GF-D8 (cell line): ENCODE measurements at places on chromosomes 1 and 21.

DNA sequence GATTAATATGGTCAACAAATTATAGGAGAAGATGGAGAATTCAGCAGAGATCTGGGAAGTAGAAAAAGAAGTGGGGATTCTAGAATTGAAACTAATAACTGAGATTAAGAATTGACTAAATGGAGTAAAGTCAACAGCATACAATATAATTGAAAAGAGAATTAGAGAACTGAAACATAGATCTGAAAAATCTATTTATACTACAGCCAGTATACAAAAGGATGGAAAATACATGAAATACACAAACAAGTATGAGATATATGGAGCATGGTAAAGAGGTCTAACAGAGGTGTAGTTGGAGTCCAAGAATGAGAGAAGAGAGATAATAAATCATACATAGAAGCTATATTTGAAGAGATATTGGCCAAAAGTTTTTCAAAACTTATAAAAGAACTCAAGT, 235.2 kb downstream of the FGGY start:
- DNase-seq, result no peak

DNA sequence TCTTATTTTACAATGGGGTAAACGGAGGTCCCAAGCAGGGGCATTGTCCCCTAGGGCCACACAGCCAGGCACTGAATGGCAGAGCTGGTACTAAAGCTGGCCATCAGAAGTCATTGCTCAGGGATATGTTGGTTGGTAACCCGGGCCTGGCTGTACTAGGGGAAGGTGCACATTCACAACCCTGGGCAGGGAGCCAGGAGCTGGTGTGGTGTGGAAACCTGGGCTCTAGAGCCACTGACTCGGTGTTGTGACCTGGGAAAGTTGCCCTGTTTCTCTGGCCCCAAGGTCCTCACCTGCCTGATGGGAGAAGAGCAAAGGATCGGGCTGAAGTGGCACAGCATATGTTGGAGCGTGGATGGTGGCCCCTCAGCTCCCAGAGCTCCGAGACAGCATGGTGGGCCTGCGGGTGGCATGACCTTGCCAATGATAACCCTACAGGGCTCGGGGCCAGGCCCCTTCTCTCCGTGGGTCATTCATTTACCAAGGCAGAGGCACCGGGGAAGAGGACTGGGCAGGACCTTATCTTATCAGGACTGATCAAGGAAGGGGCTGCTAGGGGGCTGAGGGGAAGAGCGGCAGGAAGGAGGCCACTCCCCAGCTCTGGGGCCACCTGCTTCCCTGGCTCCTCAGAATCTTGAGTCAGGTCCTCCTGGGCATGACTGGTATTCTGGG, 274.1 kb downstream of the TRABD2B start:
- DNase-seq, result no peak

DNA sequence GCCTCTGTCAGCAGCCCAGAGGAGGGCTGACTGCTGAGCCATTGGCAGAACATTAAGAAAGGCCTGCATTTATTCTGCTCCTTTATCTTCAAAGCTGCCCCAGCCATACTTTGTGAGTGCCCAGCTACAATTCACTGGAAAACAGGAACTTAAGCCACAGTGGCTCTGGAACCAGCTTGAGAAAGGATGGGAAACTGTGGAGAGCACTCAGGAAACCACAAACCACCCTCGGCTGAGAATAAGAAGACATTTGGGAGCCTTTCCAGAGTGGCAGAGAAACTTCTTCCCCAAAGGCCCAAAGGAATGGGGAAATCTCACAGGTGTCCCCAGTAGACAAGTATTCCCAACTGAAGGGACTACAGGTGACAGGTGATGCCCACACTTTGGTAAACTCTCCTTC, 1.8 kb downstream of the LAMB3 start:
- DNase-seq, result peak; percentile 57

- DNase-seq, result no peak
Measured at GRCh38 chr21:36532769-36533467, 53.0 kb upstream of the CLDN14 start.

GRCh38 chr1:161153682-161154337, at the start of gene UFC1:
Gene UFC1 (plus strand): TSS chr1:161153978. CDS start chr1:161153998, 20 bp downstream.
- DNase-seq, result peak; percentile 75

- DNase-seq, result no peak
Measured at GRCh38 chr1:229778794-229779193, 152.7 kb downstream of the URB2 start.

- no peak for DNase-seq
Measured at GRCh38 chr1:226633541-226634165, 85.1 kb downstream of the STUM start.

GRCh38 chr1:225253173-225253572, 174.7 kb downstream of the LBR start:
- DNase-seq, result no peak

GRCh38 chr1:30045304-30046090, 677.9 kb downstream of the MATN1 start:
- no peak for DNase-seq

DNA sequence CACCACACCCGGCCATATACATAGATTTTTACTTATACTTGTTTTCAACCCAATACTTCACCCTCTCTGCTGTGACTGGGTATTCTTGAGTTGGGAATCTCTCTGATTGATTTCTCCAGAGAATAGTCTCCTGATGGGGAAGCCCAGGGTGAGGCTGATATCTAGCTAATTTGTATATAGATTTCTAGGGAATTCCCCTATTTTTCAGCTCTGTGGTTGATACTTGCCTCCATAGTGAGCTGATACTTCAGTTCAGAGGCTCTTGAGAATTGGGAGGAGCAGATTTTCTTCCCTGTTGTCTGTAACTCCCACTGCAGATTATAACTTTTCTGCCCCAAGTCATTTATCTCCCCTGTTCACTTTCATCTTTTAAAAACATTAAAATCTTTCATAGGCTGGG, 14.5 kb upstream of the SH3BGRL3 start:
- no peak for DNase-seq

DNA sequence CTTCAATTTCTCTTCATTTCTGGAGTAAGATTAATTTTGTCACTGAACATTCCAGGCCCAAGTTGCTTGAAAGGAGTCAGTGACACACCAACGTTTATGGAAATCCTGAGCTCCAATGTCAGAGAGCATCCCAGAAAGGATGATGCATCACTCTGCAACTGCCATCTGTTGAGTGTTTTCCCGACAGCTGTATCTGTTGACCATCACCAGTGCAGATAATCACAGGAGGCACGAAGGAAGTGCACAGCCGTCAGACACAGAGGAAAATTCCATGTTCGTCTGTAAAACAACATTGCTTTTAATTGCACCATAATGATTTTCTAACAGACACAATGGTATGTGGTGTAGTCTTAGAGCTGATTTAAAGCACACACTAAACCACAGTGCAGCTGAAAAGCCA, 376.7 kb upstream of the ADGRL2 start:
- no peak for DNase-seq

- DNase-seq, result no peak
Measured at GRCh38 chr1:204441558-204441957, 29.9 kb upstream of the PPP1R15B start.

- peak; percentile 33 for DNase-seq
Measured at GRCh38 chr21:41369920-41370839, 8.4 kb downstream of the MX2 start.

DNA sequence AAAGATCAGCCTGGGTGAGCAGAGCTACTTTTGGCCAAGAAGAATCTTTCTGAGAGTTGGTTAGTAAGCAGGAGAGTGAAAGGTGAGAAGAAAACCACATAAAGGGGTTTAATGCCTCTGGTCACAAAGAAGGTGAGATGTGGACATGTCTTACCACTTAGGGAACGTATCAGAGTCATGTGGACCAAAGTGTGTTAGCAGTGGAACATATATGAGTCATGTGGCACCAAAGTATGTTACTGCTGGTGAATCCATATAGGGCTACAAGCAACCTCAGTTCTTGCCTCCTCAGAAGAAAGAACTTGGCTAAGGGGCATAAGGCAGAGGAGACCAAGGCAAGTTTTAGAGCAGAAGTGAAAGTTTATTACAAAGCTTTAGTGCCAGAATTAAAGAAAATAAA, 411.6 kb upstream of the NEGR1 start:
- DNase-seq, result no peak

DNA sequence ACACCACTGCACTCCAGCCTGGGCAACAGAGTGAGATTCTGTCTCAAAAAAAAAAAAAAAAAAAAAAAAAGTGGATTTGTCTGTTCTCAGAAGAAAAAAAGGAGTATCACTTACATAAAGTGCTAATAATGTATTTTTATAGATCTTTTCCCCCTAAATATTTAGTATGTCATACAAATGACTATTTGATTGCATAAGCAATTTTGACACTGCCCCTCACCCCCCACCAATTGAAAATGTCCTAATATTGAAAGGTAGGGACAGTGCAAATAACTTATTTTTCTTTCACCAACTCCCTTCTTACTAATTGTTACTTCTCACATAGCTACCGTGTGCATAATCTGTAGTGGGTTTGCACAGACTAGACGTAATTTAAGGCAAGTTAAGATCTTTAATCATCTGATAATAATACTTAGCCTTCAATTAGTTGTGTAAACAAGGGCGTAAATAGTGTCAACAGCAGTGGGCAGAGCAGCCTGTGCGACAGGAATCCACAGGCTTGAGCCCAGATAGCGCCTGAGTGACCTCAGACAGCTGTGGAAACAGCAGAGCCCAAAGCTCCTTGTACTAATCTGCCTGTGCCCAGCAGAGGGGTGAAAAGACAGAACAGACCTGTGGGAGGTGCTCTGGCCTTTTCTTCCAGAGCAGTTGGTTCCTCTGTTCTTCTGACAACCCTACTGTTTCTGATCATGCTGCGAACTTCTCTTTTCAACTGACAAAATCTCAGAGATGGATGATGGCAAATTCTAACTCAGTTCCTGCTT, 4.5 kb upstream of the IER5 start:
- peak; percentile 76 for DNase-seq

DNA sequence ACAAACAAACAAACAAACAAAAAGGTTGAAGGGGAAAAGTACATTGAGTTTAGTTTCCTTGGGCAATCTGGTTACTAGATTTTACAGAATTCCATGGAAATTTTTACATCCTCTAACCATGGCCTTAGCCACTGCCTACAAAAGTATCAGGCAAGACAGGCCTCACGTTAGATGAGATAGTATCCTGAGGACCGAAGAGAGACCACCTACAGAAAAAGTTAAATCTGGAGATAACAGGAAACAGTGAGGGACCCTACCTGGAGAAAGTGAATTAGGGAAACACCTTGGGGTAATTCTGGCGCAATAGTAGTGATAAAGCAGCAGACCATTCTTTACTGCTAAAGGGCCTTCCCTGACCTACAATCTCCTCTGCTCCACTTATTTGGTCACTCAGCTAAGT, 8.7 kb downstream of the RAB29 start:
- no peak for DNase-seq

GRCh38 chr1:116855773-116856201, 53.9 kb upstream of the PTGFRN start:
- no peak for DNase-seq

GRCh38 chr21:45873866-45874265, 107.7 kb upstream of the COL6A1 start:
- no peak for DNase-seq

DNA sequence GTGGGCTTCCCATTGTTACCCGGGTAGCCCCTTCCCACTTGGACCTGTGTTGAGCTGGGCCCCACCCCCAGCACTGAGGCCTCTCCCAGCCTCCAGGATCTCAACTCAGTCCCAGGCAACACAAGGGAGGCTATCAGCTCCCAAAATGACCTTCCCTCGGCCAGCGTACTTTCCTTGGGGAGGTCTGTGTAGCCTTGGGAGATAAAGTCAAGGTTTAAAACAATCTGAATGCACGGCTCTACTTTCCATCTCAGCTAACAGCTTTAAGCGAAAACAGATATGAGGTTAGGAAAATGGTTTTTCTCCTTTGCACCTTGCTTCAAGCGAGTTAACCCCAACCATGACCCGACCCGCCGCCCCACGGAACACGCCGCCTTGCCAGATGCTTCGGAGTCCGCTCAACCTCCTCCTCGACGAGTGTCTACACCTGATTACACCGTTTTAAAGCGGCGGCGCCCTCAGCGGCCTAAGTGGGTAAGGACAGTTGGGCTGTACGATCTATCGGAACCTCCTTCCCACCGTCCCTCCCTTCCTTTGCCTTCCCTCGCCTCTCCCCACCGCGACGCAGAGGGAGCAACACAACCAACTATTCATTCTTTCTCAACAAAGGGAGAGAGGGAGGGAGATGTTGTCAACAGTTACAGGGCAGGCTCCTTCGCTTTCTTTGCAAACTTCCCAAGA, 1.1 kb downstream of the BCAR3 start:
- no peak for DNase-seq

DNA sequence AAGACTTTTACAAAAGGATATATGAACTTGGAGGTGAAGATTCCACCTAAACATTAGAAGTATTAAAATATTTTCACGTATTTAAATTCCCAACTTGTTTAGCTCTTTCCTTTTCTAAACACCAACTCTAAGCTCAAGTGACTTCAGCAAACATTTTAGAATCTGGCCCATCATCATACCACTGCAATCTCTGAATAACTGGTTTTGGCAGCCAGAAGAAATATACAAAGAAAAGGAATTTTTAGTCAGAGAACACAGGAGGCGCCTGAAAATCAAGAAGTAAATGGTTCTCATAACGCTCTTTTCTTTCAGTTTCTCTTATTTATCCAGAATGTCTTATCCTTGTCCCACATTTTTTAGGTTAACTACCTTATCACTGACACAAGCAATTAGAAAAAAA, 10.4 kb downstream of the TAF1A start:
- no peak for DNase-seq

DNA sequence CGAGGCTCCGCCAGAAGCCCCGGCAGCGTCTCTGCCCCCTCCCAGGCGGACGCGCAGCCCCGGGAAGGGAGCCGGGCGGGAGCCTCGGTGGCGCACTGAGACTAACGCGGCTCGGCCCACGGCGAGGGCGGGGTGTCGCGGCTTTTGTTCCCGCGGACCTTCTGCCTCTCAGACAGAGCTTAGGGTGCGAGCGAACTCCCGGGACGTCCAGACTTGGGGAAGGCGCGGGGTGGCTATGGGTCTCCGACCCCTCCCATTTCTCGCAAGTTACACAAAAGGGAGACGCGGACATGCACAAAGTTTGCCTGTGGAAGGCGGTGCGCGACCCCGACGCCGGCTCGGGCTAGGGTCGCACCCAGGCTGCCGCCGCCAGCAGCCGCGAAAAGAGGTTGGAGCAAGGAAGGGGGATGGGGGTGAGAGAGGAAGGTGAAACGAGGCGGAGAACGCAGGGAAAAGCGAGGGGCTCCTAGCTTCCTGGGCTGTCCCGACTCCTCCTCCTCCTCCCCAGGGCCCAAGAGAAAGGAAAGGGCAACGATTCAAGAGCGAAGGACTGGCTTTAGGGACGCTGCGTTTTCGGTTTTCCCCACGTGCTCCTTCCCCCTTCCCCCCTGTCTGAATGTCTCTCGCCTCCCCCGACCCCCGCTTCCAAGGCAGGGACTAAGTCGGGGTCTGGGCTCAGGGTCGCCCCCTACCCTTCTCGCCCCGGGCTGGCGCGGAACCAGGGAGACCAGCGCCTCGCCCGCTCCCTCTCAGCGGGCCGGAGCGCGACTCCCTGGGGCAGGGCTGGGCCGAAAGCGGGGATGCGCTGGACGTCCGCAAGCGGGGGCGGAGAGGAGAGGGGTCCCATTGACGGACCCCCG, 729 bp downstream of the APP start:
- peak; percentile 18 for DNase-seq

GRCh38 chr1:234272656-234273312, 100.5 kb upstream of the COA6 start:
- no peak for DNase-seq

- peak; percentile 4 for DNase-seq
Measured at GRCh38 chr1:3012456-3013291, 8.6 kb upstream of the ACTRT2 start.

GRCh38 chr21:42097274-42097673, 26.2 kb downstream of the UMODL1 start:
- no peak for DNase-seq
